ENCODE measurements at places on chromosomes 3 and 15.

DNA sequence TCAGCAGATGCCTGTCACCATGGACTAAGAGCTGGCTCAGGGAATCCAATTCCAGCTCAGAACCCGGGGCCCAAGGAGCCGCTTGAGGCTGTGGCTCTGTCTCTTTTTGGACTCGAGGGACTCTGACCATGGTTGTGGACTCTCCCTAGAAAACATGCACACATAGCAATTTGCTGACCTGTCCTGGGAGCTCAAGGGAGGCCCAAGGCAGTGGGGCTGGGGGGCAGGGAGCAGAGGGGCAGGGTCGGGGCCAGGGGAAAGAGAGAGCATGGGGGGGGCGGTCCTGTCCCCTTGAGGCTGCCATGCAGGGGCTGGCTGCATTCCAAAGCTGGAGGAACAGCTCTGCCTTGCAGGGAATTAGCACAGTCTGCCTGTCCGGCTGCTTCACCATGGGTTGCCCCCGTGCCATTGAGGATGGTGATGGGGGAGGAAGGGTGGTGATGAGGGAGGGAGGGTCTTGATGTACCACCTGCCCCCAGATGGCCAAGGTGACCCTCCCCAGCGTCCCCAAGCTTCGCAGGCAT lies 190.1 kb downstream of the GOLGA6L6 start:
- peak; percentile 19 for DNase-seq

DNA sequence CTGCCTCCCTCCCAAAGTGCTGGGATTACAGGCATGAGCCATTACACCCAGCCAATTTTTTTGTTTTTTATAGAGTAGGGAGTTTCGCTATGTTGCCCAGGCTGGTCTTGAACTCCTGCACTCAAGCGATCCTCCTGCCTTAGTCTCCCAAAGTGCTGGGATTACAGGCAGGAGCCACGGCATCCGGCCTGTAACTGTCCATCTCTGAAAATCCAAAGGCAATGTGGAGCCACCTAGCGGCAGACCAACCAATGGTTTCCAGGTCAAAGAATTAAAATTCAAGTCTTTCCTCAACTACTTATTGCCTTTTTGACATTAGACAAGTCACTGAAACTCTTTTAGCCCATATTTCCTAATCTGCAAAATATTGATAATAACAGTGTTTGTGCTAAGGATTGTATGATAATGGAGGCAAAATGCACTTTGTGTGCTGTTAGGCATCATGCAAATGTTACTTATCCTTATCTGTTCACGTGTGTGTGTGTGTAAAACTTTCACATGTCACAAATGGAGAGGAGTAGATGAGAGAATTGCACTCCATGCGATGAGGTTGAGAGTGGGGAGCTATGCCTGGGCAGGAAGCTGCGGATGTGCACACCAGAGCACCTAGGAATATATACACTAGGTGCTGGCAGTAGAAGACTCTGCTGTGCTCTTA lies 48.7 kb downstream of the COL8A1 start:
- peak; percentile 59 for DNase-seq

- no peak for DNase-seq
Observed at GRCh38 chr3:99678023-99678422, 39.6 kb downstream of the COL8A1 start.

DNA sequence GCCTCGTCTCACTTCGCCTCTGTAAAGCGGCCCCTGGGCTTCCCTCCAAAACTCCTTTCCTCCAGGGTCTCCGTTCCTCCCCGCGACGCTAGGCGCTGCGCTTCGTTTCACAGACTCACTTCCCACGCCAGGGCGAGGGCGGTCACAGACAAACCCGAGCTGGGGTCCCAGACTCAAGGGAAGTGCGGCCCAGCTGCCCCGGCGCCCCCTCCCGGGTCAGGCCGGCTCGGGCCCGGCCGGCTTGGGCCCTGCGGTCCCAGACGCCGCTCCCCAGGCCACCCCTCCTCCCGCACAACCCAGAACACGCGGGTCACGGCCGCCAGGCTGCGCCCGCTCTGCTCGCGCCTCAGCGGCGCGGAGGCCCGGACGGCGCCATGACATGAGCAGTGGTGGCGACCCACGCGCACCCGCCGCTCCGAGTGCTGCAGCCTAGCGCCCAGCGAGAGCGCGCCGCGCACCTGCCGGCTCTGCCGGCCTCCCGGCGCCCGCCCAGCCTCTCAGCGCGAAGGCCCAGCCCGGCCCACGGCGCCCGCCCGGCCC lies 547 bp downstream of the NUP210 start:
- peak; percentile 55 for DNase-seq

DNA sequence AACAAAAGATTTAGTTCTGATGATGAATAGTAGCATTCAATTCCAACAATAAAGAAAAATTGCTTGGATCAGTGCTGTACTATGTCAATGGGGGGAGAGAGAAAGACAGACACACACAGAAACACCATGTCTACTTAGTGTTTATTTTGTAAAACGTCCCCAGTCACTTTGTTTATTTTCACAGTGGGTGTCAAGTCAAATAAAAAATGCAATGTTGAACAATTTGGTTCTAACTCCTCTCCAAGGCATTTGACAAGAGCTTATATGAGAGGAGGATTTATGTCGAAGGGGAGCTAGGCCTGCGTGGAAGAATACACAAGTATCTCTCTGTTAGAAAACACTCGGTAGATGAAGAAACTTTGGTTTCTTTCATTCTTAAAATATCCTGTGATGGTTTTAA lies 201.7 kb upstream of the SLC2A2 start:
- no peak for DNase-seq
